Stimulated activated CD4-positive, alpha-beta T cell treated with anti-CD3 and anti-CD28 coated beads, Interleukin-12 subunit alpha, Interleukin-12 subunit beta, amount 100 ng/mL, for 24 hours (primary cell): ENCODE measurements at places on chromosomes 12 and 14.

- DNase-seq = no peak
These were observed 39.0 kb downstream of the DCAF4 start for GRCh38 chr14:72965249-72965648.

- DNase-seq = no peak
These were observed 18.0 kb downstream of the SLC7A7 start for GRCh38 chr14:22797017-22797917.

DNA sequence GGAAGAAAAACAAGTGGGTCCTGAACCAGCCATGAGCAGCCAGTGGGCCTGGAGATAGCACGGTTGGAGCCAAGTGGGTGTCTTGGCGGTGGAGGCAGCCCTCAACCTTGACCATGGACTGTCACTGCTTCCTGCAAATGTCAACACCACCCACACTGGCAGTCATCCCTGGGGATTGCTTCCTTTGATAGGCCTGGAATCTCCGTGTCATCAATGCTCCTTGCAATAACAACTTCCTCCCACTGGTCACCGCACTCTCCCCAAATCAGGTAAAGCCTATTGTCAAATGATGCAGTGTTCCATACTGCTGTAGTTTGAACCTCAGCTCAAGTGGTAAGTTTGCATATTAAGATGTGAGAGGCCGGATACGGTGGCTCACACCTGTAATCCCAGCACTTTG is 129.1 kb downstream of the NTF3 start:
- no peak for DNase-seq

DNA sequence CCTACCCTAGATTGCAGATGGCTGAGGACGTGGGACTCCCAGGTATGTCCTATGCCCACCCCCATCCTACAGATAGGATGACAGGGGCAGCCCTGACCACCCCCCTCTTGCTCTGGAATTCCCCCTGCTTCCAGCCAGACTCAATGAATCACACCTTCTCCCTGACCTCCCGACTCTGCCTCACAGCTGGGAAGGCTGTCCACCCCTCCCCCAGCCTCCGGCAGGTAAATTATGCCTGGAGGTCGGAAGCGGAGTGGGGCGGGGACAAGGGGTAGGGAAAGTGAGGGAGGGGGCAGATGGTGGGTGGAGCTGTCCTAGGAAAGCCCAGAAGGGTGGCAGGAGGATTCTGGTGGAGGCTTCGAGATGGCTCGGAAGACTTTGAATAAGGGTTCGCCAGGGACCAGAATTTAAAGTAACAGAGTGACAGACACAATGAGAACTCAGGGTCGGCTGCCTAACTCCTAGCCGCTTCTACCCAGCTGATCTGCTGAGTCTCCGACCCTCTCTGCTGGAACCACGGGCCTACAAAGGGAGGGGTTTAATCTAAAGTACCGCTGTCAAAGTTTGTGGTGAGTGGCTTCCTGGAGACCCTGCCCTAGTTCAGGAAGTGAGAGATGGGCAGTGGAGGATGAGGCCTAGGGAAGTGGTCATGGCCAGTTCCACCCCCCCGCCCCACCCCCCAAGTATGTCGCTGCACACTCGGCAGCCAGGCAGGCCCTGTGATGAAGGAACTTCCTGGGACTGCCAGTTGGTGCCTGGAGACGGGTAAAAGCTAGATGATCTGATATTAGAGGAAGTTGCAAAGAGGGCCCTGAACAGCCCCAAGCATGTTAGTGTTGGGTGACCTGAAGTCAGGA is 4.2 kb downstream of the PLEKHG3 start:
- DNase-seq = no peak

DNA sequence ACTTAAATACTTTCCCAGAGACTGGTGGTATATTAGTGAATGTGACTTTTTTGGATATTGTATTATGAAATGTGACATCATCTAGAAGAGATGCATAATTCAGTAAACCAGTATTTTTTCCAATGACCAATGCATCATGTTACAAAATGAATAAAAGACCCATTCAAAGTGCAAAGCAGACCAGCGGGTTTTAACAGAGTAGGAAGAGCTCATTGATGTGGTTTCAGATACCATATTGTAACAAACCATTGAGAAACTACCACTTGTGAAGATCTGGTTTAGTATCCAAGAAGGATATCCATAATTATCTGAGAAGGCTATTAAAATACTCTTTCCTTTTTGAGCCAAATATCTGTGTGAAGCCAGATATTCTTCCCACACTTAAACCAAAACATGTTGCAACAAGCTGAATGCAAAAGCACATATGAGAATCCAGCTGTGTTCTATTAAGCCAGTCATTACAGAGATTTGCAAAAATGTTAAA is 47.7 kb downstream of the MVK start:
- no peak for DNase-seq

DNA sequence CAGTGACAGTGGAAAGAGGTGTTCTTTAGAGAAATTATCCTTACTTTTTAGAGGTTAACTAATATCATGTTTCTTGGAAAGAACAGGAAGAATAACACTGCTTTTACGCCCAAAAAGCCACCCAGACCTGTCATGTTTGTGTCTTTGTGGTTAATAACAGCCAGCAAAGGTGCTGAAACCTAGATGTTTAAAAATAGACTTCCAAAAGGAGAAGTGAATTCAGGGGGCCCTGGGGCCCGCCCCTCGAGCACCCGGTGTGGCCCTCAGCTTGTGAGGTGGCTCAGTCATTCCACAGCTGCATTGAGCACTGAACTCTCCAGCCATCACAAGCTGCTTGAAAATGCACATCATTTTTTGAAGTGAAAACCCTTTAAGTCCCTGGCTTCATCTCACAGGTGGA is 20.8 kb upstream of the AMN start:
- DNase-seq = no peak

- DNase-seq = no peak
These were observed 10.2 kb downstream of the TPCN1 start for GRCh38 chr12:113231235-113232088.

- DNase-seq = no peak
These were observed 511.2 kb downstream of the C12orf50 start for GRCh38 chr12:87518036-87518435.

DNA sequence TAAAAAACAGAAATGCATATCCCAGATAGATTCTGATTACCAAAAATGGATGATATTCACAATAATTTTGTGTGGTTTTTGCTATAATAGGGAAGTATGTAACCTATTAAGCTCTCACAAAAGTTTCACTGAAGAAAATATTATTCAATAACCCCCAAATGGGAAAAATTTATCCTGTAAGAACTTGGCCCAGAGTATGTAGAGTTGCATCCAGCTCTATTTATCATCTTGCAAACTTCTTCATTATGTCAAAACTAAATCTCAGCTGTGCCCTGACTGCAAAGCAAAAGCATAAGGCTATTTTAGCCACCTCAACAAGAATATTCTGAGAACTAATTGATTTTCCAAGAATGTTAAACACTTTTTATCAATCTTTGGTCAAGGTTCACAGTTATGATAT is 199.2 kb downstream of the PAX9 start:
- no peak for DNase-seq

GRCh38 chr12:1881936-1882335 is 36.5 kb downstream of the CACNA2D4 start:
- DNase-seq = no peak

DNA sequence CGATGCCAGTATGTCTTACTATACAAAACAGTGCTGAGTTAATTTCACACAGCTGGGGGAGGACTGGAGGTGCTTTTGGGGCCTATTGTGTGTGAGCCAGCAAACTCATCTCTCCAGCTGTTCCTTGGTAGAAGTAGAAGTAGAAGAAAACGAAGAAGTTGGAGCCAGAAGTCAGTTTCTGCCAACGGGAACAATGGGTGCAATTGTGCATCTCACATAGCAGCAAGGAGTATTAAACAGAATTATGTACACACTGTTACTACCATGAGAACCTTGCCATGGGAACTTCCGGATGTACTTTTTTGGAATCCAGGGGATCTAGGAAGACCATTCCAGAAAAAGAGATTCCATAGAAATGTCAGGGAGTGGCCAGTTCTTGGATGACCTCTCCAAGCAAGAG is 88.6 kb downstream of the VCPKMT start:
- no peak for DNase-seq

GRCh38 chr14:76974365-76974764 is 54.1 kb downstream of the IRF2BPL start:
- no peak for DNase-seq

DNA sequence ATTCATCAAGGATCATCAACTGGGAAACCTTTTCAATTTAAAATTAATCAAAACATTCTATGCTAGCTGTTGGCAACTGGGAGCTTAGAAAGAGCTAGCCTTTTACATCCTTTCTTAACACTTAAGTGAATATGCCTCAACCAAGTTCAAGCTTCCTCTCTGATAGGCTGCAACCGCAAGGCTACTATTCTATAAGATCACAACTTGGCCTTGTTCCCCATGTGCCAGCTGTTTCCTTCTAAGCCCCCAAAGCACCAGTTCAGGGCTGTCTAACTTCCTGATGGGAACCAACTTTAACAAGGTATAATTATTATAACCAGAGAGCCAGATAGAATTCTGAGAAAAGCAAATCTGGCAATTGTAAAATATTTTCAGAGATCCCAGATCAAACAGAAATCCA is 37.0 kb downstream of the KCNC2 start:
- DNase-seq = no peak
